ENCODE measurements at places on chromosomes 2 and 18. TPM values are rescaled to one million over a fixed set of nuclear protein-coding genes. Genes with fewer than 3 reads are reported as not detected.
A peak's percentile ranks its signal among the peaks of the same experiment; 100 is the strongest.

- H3K4me3 ChIP-seq: peak overlapping the region; percentile 14
- H3K36me3 ChIP-seq: no peaks in the 10 kb centered on the region
- no peaks in the 10 kb centered on the region for H3K27me3 ChIP-seq
- no peak for DNase-seq
- peaks cover 25% of the 10 kb centered on the region for H3K4me1 ChIP-seq
These were observed 26.4 kb downstream of the ASXL2 start for GRCh38 chr2:25851740-25852503.

DNA sequence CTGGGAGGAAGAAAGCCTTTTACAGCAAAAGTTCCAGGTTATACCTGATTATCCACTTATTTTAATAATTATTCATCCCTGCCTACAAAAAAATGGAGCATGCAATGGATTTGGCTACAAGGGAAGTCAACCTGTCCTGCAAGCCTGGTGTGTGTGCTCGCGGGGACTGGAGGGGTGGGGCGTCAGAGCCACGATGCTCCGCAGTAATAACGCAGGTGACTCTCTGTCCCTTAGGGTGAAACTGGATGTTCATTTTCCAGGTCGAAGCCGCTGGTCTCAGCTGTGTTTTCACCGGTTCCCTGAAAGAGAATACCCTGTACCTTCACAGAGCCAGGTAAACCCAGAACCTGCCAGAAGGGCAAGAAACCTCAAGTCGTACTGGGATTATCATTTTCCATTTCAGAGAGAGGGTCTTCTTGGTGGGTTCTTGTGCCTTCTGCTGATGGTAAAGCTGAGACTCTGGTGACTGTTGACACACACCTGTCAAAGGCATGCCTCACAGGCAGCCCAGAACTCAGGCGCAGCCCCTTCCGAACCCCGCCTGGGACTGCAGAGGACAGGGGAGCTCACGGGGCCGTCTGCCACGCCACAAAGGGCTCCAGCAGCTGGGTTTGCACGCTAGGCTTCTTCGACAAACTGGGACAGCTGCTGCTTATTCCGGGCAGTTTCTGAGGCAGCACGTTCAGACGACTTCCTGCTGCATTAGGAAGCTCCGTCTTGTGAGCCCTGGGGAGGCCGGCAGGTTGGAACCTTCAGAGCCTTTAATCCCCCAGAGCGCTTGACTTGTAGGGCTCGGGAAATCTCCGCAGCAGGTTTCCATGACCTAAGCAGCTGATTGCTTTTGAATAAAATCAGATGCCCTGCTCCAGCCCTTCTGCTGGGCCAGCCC lies 58.6 kb downstream of the KCNG2 start:
- H3K4me1 ChIP-seq: peaks cover 6% of the 10 kb centered on the region
- no peaks in the 10 kb centered on the region for H3K36me3 ChIP-seq
- peaks cover 20% of the 10 kb centered on the region for H3K27me3 ChIP-seq
- no peak overlapping the region for H3K27ac ChIP-seq

PLEK gene
- 42.1 TPM for total RNA-seq

GAL3ST2 gene
- not detected for total RNA-seq

DNA sequence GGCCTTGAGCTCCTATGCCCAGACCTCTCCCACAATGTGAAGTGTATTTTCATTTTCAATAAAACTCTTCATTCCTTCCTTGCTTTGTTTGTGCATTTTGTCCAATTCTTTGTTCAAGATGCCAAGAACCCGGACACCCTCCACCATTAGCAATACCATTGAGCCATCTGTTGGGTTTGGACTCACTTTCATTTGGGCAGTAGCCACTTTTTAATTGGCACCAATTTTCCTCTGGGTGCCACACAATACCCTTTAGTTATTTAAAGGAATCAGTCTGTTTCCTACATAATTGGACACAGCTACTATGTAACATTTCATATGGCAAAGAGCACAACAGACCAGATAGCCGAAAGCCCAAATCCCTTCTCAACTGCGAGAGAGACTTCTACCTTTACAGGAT lies 22.5 kb upstream of the SLC35G4 start:
- no peak overlapping the region for H3K4me3 ChIP-seq
- H3K27me3 ChIP-seq: no peaks in the 10 kb centered on the region
- H3K27ac ChIP-seq: no peak overlapping the region
- H3K36me3 ChIP-seq: no peaks in the 10 kb centered on the region
- DNase-seq: no peak

AFF3 gene
- 57.3 TPM for total RNA-seq

DNA sequence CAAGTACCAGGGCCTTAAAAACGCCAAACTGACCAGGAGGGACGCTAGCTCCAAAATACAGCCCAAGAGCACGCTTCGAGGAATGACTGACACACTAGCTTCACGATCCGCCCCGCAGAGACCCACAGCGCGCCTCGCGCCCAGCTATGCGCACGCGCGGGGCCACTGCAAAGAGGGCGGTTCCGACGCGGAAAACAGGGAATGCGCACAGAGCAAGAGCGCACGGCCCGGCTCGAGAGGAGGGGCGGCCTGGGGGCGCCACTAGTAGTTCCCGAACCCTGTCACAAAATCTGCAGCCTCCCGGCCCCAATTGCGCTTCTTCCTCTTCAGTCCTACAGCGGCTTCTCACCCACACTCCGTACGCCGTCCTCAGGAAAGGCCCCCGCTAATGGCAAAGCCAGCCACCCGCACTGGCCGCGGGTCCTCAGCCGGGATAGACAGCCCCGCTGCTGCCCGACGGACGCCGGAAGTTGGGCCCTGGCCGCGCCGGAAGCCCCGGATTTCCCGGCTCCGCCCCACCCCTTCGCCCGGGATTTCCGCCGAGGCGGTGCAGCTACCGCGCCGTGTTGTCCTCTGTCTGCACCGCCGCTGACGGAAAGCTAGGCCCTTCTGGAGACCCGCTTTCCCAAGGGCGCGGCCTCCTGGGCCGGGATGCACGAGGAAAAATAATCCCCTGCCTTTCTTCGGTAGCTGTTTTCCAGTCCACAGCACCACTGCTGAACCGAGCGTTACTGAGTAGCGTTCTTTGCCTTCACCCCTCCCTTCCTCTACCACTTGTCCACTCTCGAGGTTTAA lies at the start of gene HDHD2:
HDHD2 (minus strand) TSS at position 472 of the 795 bp plus-strand sequence. CDS start 14,061 bp downstream, outside the sequence.
- peaks cover 32% of the 10 kb centered on the region for H3K4me1 ChIP-seq
- peak; percentile 88 for DNase-seq
- H3K27ac ChIP-seq: peak within 1 kb of the TSS; percentile 89
- peaks cover 22% of the 10 kb centered on the region for H3K36me3 ChIP-seq
- H3K27me3 ChIP-seq: no peaks in the 10 kb centered on the region

DNA sequence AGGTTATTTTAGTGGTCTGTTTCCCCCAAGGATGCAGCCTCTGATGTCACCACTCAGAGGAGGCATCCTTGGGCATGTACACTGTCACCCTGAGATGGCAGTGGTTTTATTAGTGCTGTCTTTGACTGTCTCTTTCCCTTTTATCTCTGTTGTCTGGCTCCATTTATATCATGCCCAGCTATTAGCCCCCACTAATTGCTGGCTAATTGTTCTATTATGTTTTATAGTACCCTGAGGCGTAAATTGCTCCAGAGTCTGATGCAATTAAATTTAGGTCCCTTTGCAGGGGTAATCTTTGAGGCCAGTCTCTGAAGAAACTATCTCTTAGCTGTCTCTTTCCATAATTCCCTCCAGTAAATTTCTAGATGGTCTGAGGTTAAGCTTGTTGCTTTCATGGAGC lies 301.0 kb upstream of the KLHL29 start:
- H3K4me3 ChIP-seq: no peak overlapping the region
- no peaks in the 10 kb centered on the region for H3K27me3 ChIP-seq
- H3K27ac ChIP-seq: no peak overlapping the region
- no peaks in the 10 kb centered on the region for H3K4me1 ChIP-seq

DNA sequence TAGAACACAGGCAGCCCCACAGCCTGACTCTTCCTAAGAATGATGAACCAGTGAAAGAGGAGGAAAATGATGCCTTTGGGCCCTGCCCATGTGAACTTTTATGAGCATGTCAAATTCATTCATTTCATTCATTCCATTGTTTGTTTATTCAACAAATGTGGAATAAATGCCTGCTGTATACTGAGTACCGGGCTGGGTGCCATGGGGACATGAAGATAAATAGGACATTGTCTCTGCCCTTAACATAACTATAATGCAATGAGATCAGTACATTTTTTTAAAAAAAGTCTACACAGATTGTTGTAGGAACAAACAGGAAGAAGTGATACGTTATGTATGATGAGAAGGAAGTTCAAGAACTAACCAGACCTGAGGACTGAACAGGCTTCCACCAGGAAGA lies 14.7 kb downstream of the MREG start:
- DNase-seq: no peak
- no peak overlapping the region for H3K4me3 ChIP-seq
- H3K4me1 ChIP-seq: peaks cover 12% of the 10 kb centered on the region
- peaks cover 11% of the 10 kb centered on the region for H3K36me3 ChIP-seq

Data from lower lobe of right lung (tissue), 2 donors.